Skeletal muscle cell (primary cell): ENCODE measurements at places on chromosomes 12 and 14.

DNA sequence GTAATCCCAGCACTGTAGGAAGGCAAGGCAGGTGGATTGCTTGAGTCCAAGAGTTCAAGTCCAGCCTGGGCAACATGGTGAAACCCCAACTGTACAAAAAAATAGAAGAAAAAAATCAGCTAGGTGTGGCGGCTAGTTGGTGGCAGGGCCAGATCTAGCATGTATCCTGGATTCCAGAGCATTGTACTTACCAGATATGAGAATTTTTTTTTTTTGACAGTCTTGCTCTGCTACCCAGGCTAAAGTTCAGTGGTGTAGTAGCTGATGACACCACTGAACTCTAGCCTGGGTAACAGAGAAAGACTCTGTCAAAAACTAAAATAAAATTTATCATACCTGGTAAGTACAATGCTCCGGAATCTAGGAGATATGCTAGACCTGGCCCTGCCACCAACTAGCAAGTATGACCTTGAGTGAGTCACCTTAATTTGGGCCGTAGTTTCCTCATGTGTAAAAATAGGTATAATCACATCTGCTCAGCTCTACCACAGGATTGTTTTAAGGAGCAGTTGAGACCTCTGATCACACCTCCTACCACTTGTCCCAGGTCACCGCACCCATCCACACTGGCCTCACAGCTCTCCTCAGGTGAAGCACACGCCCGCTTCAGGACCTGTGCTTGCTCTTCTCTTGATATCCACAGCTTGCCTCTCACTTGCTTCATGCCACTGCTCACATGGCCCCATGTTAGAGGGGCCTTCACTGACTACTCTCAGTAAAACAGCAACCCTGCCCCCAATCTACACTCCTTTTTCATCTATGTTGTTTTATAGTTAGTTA, 140.2 kb downstream of the STXBP6 start:
- no peak for DNase-seq

DNA sequence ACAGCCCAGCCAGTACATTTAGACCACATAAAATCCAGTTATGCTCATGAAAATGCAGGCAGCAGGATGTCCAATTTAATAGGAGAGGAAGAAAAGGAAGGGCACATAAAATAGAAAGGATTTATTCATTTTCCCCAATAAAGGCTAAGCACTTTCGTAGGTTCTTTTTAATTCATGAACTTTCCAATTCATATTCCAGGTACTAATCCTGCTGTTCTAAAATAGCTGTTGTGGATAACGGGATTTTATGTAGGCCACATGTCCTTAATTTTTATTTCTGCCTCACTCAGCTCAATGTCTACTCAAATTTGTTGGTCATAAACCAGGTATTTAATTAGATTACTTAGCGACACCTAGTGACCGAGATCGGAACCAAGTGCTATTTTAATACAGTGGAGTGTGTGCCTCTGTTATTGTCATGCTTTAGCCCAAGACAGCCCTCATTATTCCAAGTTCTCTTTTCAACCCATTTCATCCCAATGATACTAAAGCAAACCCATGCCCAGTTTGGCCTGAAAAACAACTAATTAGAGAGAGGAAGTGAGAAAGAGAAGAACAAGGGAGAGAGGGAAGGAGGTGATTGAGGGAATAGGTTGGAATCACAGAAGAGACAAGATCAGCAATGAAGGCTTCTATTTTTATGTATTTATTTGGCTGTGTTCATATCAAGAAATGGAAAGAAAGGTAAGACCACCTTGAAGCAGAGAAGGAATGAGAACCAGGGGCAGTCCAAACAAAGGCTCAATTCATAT, 45.9 kb upstream of the IFNG-AS1 start:
- no peak for DNase-seq

- DNase-seq = no peak
Measured at GRCh38 chr12:66733839-66734238, 55.0 kb upstream of the GRIP1 start.

DNA sequence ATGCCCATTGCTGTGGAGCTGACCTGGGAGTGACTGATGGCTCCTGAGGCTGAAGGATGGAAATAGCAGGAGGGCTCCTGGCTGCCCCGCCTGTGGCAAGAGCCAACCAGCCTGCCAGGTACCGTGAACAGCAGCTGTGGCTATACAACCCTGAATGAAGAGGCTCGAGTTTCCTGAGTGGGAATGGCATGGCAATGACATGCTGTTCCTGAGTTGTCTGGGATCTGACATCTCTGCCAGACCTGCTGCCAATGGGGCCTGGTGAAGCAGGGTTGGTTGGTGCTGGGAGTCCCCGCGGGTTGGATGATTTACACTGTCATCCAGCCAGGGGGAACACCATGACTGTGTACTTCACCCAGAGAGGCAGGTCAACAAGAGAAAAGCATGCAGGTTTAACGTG, 31.8 kb upstream of the LRRC10 start:
- DNase-seq = no peak

- DNase-seq = no peak
Measured at GRCh38 chr12:697481-697880, 34.2 kb upstream of the NINJ2 start.

- DNase-seq = peak; percentile 49
Measured at GRCh38 chr14:77099425-77100167, 1.5 kb downstream of the CIPC start.

DNA sequence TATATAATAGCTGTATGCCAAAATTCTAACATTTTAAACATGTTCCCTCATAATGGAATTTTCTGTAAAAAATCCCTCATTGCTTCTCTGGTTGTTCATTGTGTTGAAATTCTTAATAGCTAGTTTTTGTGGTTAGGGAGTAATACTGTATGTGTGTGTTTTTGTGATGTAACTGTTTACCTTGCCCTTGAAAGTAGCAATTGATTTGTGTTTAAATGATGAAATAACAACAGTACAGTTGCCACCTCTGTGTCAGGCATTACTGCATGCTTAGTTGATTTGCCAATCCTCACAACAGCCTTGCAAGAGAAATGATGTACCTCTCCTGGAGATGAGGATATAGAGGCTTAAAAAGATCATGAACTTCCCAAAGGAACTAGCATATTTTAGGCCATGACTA, 94.9 kb downstream of the DAAM1 start:
- peak; percentile 56 for DNase-seq

GRCh38 chr14:79580906-79581305, 630.4 kb downstream of the DIO2 start:
- no peak for DNase-seq

GRCh38 chr12:122819209-122819785, 16.0 kb upstream of the HIP1R start:
- DNase-seq = no peak

DNA sequence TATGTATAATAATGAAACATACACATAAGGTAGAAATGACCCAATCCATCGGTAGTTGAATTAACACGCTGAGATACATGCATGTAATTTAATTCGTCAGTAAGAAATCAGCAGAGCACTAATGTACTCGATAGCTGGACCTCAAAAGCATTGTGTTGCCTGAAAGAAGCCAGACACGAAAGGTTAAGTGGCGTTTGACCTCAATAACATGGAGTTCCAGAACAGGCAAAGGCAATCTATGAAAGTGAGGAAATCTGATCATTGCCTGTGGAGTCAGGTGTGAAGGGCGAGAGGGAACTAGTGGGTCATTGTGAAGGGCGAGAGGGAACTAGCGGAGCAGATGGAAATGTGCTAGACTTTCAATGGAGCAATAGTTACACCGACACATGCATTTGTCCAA, 970.4 kb upstream of the TMEM132C start:
- DNase-seq = no peak

- no peak for DNase-seq
Measured at GRCh38 chr12:12538535-12538934, 24.1 kb downstream of the DUSP16 start.

- no peak for DNase-seq
Measured at GRCh38 chr14:76268700-76269099, 107.2 kb upstream of the ESRRB start.

- no peak for DNase-seq
Measured at GRCh38 chr12:121947981-121948380, 29.6 kb downstream of the CFAP251 start.

GRCh38 chr12:19075711-19076340, 53.7 kb upstream of the PLEKHA5 start:
- no peak for DNase-seq
